ENCODE measurements at places on chromosomes 6 and 20.
A peak's percentile ranks its signal among the peaks of the same experiment; 100 is the strongest.

DNA sequence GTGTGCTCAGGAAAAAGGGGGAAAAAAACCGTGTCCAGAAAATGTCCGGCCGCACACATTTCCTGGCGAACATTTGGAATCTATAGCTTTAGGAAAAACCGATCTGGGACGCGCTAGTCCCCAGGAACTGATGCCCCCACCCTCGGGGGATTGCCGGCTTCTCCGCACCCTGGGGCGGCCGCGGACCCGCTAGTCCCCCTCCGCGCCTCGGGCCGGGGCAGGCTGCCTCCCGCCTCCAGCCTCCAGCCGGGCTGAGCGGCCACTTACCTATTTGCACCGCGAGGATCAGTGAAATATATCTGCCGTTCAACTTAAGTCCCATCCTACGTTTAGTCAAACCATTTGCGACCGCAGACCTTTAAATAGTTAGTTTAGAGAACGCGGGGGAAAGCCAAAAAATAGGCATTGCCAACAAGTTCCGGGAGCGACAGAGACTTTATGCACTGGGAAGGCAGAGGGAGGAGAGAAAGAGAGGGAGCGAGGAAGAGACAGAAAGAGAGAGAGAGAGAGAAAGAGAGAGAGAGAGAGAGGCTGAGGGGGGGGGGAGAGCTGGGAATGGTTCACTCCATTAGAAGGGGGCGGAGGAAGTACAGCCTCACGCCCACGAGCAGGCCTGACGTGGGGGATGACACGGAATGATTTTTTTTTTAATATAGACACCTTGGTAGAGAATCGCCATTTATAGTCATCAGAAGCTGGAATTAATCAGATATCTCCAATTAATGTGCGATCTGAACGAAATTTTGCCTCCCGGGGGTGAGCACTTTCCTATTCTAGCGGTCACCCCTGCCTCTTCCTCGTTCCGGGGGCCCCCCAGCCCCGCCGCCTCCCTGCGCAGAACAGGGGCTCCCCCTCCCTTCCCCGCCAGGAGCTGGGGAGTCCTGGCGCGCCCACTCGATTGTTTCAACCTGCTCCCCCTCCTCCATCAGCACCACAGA lies at the start of gene NRN1:
Gene NRN1 (minus strand): TSS at position 498 of the 938 bp plus-strand sequence. CDS start 176 bp downstream, at position 322.
- DNase-seq, result no peak

DNA sequence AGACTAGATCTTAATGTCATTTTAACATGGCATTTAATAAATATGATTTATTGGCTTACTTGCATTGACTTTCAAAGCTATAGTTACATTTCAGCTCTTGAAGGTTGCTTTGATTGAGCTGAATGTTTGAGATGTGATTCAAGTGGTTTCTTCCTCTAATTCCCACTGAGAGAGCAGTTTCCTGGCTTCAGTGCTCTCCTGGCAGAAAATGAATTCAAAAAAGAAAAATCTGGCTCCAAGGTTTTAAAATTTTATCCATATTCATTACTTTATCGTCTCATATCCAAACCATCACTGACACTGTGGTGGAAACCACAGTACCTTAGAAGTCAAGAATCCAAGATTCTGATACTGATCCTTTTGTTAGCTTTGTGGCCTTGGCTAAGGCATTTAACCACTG lies 263.1 kb upstream of the HSF2 start:
- DNase-seq, result no peak

DNA sequence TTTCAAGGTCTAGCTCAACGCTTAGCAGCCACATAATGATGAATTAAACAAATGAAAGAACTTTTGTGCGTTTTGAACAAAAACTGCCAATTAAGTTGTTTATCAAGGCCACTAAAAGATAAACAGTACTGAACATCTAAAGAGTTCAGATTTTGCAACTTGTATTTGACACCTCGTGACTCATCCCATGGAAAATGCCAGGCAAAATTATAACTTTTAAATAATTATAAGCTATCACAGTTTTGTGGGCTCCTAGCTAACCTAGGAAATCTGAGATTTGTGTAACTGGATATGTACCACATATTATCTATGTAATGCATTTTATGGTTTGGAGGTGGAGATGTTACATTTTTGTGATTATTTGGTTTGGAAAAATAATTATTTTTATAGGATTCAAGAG lies 9.6 kb upstream of the BAG2 start:
- DNase-seq, result no peak

DNA sequence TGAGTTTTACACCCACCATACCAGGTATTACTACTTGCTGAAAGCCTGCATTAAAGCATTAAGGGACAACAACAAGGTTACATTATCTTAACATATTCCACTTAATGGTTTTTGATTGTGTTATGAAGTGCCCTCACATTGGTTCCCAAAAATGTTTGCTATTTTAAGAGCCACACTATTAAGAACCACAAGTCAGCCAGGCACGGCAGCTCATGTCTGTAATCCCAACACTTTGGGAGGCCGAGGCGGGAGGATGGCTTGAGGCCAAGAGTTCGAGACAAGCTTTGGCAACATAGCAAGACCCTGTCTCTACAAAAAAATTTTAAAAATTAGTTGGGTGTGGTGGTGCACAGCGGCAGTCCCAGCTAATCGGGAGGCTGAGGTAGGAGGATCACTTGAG lies 28.2 kb downstream of the ATXN1 start:
- no peak for DNase-seq

DNA sequence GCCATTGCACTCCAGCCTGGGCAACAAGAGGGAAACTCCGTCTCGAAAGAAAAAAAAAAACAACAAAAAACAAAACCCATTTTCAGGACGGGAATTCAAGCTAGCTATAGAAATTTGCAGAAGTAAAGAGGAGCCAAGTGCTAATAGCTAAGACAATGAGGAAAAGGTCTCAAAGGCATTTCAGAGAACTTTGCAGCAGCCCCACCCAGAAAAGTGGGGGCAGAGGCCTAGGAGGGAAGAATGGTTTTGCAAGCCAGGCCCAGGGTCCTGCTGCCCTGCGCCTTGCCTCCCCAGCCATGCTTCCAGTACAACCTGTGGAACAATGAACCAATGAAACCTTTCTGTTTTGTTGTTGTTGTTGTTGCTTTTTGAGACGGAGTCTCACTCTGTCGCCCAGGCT lies 38.3 kb upstream of the SAMHD1 start:
- DNase-seq, result no peak

GRCh38 chr6:100464162-100464851 lies 414 bp downstream of the SIM1 start:
- no peak for DNase-seq

DNA sequence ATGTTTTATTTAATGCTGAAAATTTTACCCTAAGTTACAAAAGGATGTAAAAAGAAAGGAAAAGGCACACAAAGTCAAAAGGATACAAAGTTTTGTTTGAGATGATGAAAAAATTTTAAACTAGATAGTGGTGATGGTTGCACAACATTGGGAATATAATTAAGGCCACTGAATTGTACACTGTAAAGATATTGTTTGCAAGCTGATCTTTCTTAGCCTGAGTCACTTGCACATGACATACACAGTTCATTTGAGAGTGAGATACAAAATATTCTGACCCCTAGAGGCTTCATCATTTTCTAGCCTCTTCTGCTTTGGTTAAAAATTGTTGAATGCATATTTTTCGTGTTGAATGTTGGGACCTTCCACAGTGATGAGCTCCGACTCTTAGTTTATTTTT lies 462.6 kb downstream of the HDGFL1 start:
- peak; percentile 10 for DNase-seq
